ENCODE measurements at places on chromosomes 6 and 20.

DNA sequence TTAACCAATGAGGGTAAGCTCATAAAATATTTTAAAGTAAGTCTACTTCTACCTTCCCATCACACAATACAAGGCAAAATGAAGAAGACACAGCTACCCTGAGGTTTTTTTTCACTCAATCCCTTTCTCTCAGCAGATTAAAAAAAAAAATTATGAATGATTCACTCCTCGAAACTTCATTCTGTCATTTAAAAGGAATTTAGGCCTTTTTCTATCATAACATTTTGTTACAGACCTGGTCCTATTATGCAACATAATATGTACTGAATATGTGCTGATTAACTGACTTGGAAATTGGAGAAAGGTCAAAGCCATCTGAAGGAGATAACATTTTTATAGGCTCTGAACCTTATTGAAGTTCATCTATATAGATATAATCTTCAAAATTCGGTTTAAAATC is 45.5 kb downstream of the PRL start:
- DNase-seq = no peak

DNA sequence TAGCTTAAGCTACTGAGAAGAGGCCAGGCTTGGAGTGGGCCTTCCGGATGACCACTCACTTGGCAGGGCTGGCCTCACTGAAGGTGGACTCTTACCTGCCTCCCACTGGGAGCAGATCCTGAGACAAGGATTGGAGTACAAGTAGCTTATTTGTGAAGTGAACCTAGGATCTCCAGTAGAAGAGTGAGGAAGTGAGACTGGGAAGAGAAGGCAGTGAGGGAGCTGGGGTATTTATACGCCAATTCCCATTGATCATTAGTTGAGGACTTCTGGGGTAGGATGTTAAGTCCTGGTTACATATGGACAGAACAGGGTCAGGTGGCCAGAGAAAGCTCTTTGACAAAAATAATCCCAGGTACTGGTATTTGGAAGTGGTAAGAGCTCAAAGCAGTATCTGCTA is 32.3 kb upstream of the RNF24 start:
- no peak for DNase-seq

- no peak for DNase-seq
These were observed 955.5 kb downstream of the PHF3 start for GRCh38 chr6:64590965-64591675.

- DNase-seq = no peak
These were observed 4.2 kb downstream of the PHIP start for GRCh38 chr6:79073888-79074287.

- no peak for DNase-seq
These were observed 77.9 kb upstream of the TULP1 start for GRCh38 chr6:35590622-35591066.

DNA sequence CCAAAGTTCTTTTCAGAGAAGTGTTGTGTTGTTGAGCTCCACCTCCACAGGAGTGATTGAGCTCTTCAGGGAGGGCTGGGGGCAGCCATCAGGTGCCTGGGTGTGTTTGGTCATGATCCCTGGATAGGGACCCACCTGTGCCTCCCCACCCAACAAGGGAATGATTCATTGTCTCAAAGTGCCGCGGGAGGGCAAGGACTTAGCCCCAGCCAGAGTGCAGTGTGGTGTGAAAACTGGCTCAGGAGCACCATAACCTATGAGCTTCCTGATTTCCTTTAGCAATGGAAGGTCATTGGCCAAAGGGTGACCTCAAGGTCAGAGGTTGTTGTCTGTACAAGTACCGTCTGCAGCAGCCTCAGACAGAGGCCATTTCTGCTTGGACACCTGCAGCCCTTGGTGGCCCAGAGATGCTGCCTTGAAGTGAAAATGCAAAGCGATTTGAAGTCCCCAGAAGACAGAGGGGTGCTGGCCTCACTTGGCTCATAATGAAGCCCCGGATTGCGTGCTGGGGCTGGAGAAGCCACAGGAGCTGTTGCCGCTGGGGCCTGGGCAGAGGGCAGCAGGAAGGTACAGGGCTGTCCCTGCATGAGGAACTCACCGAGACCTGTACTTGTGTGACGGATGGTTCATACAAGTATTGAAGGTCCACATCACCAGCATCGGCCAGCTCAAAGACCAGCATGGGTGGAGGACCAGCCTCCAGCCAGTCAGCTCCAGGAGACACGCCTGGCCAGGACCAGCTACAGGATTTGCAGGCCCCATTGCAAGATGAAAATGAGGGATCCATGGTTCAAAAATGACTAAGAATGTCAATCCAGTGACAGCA is 100.6 kb upstream of the DUSP22 start:
- DNase-seq = no peak

GRCh38 chr20:21395666-21396598 is 1.4 kb downstream of the NKX2-4 start:
- DNase-seq = peak; percentile 20

GRCh38 chr20:41178904-41179432 is 41.6 kb downstream of the PLCG1 start:
- DNase-seq = no peak

DNA sequence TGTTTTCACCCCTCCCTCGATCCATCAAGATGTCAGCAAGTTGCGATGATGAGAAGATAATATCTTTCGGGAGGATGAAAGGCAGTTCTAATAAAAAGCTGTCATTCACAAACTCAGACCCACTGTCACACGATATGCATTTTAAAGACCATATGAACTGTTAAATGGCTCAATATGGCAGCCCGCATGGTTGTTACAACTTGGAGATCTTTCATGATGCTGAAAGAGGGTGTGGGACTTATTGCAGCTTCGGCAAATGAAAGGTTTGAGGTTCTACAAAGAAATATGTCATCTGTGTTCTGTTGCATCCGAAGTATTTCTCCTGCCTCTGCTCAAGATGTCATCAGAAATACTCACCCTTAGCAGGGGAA is 128.5 kb downstream of the CDH4 start:
- DNase-seq = no peak

- DNase-seq = no peak
These were observed 40.2 kb downstream of the EYA2 start for GRCh38 chr20:46934746-46935287.

- no peak for DNase-seq
These were observed 780.0 kb downstream of the BCKDHB start for GRCh38 chr6:80886475-80886874.

- no peak for DNase-seq
These were observed 324.3 kb downstream of the QKI start for GRCh38 chr6:163738725-163739407.

- DNase-seq = no peak
These were observed 298.4 kb downstream of the ALDH8A1 start for GRCh38 chr6:134651519-134651918.

GRCh38 chr20:25225642-25226432 is 22.0 kb upstream of the PYGB start:
- DNase-seq = no peak

- DNase-seq = no peak
These were observed 174.3 kb downstream of the CDKAL1 start for GRCh38 chr6:20708367-20709124.

GRCh38 chr6:27139756-27140579 is 107.5 kb upstream of the PRSS16 start:
- no peak for DNase-seq

- DNase-seq = no peak
These were observed 5.9 kb downstream of the OSTM1 start for GRCh38 chr6:108068618-108069017.

GRCh38 chr6:113362301-113363047 is 494.7 kb upstream of the MARCKS start:
- DNase-seq = no peak

GRCh38 chr20:16808796-16809195 is 60.6 kb downstream of the OTOR start:
- DNase-seq = no peak

DNA sequence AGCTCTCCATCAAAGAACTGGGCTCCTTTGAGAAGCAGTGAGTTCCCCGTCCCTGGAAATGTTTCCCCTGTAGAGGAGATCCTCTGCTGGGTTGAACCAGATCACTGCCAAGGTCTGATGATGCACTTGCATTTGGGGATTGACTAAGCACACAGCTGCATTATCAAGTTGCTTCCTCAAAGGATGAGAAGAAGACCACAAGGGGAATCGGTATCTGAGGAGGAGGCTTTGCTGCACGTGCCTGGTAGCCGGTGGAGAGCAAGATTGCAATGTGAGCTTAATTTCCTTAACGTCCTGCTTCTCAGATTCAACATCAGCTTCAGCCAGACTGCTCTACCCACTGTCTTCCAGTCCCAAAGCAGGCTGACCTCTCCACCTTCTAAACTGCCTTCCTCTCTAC is 128.8 kb upstream of the STMND1 start:
- no peak for DNase-seq

GRCh38 chr20:9344083-9344920 is 170.1 kb upstream of the LAMP5 start:
- DNase-seq = no peak

GRCh38 chr6:31122791-31123706 is 2.8 kb upstream of the CDSN start:
- no peak for DNase-seq

GRCh38 chr6:39777661-39778060 is 14.5 kb upstream of the DAAM2 start:
- no peak for DNase-seq

DNA sequence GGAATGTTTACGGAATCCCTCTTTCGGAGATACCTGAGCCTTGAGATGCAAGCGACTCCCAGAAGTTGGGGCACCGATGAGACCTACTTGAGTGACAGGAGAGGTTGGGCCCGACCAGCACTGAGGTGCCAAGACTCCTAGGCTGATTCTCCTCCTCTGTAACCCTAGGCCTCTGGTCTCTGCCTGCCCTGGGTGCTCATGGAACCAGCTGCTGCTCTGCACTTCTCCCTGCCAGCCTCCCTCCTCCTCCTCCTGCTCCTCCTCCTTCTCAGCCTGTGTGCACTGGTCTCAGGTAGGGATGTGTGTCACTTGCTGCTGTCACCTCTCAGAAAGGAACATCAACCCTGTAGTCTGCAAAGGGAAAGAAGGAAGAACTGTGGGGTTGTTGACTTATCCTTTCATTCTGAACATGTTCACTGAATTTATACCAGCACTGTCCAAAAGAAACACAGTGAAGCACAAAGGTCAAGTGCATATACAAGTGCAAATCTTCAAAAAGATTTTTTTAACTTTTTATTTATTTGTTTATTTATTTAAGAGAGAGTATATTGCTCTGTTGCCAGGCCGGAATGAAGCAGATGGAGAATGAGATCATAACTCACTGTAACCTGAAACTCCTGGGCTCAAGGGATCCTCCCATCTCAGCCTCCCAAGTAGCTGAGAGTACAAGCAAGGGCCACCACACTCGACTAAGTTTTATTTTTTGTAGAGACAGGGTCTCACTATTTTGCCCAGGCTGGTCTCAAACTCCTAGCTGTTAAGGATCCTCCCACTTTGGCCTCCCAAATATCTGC is 913 bp downstream of the BTN2A2 start:
- DNase-seq = no peak

- no peak for DNase-seq
These were observed 15.1 kb downstream of the ADGRG6 start for GRCh38 chr6:142316791-142317368.

DNA sequence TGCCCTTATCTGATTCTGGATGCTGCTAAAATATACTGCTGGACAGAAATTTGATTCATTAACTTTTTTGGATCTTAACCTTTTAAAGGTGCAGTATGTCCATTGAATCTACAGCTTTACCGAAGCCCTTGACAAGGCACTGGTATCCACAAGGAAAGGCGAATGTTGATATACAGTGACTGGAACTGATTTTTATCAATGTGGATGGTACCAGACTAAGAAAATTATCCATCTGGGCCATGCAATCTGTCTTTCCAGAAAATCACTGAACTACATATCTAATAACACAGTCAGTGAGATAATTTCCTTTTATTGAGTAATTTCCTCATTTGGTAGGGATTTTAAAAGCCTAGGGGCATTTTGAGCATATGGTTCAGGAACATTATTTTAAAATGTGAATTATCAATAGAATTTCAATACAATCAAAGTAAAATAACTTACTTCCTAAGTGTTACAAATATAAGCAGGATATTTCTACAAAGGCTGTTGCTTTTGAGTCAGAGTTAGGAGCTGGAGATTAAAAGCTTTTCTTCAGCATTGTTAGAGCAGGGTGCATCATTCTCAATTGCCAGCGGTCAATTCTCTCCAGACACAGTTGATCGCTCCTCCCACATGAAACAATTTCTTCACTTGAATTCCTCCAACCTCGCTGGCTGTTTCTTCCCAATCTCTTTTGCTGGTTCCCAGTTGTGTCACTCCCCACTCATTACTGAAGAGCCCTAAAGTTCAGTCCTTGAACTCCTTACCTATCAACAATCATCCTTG is 585.3 kb upstream of the FLRT3 start:
- DNase-seq = no peak

- DNase-seq = no peak
These were observed 577 bp downstream of the LSM14B start for GRCh38 chr20:62122654-62123449.

DNA sequence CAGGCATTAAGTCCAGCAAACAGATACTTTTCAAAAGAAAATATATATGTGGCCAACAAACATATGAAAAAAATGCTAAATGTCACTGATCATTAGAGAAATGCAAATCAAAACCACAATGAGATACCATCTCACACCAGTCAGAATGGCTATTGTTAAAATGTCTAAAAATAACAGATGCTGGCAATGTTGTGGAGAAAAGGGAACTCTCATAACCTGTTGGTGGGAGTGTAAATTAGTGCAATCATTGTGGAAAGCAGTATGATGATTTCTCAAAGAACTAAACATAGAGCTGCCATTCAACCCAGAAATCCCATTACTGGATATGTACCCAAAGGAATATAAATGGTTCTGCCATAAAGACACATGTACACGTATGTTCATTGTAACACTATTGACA is 20.6 kb downstream of the KCNQ5 start:
- DNase-seq = no peak

DNA sequence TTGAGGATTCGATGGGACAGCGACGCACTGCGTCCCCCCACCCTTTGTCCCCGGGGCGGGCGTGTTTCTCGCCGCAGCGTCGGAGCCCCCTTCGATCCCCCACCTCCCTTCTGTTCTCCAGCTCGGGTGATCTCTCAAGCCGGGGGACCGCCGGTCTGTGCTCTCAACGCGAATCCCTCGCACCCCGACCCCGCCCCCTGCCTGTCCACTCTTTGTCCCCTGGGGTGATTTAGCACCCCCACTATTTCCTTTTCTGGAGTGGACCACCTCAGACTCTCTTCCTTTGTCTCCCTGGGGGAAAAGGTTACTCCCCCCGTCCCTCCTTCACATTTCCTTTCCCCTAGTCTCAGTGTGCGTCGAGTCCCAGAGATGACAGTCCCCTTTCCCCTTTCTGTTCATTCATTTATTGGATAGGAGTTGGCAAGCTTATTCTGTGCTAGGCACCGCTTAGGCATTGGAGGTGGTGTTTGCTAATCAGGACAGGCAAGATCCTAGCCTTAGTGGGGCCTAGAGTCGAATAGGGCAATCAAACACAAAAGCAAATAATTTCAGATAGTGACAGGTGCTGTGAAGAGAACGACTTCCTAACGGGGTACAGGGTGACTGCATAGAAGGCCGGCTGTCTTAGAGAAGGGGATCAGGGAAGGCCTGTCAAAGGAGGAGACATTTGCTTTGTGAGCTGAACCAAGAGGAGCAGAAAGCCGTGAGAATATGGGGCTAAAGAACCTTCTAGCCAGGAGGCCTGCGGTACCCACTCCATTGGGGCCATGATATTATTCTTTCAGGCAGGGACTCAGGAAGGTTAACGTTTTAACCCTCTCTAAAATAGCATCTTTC is 741 bp downstream of the PTPN1 start:
- DNase-seq = no peak

GRCh38 chr6:160881148-160881808 is 110.3 kb upstream of the MAP3K4 start:
- DNase-seq = no peak

All from stimulated activated CD8-positive, alpha-beta memory T cell treated with anti-CD3 and anti-CD28 coated beads, Interleukin-15, amount 100 ng/mL, for 1 hour (primary cell).